ENCODE measurements at places on chromosomes 4 and X.

DNA sequence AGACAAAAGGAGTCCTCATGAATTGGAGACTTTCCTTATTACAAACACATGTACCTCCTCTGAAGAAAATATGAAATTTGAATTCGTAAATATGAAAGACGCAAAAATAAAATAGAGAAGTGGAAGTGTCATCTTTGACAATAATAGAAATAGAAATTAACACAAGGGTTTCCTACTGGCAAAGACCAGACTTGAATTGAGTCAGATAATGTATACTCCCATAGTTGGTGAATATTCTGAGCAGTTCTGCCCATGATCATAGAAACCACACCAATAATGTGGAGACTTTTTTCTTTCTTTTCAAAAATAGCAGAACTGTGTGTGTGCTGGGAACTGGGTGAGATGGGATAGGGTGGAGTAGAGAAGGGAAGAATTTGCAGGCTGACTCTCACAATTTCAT, 277.7 kb upstream of the TET2 start:
- no peak for DNase-seq

DNA sequence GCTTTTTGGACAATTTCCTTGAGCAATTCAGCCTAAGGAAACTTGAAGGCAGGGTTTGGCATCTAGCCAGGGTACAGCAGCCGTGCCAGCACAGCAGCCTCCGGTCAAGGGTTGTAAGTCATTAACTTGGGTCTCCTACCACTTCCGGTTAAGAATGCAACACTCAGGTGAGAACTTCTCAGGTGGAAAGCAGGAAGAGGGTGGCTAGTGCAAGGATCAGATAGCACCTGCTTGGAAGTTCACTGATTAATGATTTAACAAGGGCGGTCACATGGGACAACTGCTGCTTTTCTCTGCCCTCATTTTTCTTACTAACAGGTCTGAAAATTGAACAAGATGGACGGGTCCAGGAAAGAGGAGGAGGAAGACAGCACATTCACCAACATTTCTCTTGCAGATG, 30.1 kb upstream of the SCOC start:
- DNase-seq, result peak; percentile 55

- no peak for DNase-seq
These were observed 64.6 kb downstream of the KDM6A start for GRCh38 chrX:44937606-44938005.

DNA sequence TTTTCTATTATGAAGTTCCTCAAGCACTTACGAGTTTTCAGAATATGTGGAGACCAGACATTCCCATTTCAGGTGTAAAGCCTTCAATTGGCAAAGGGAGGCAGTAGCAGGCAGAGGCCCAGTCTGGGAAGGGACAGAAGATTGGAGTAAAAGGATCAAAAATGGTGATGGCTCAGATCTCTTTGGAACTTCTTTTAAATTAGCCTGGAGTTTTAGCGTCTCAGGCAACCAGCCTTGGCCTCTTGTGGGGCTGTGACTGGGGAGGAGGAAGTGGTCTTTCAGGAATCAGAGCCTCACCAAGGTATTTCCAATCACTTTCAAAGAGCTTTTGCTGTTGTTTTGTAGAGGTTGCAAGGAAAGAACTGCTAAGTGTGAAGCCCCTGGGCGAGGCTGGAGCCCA, 239.1 kb downstream of the FRAS1 start:
- DNase-seq, result no peak

GRCh38 chr4:154634058-154634457, 21.6 kb upstream of the FGG start:
- no peak for DNase-seq

DNA sequence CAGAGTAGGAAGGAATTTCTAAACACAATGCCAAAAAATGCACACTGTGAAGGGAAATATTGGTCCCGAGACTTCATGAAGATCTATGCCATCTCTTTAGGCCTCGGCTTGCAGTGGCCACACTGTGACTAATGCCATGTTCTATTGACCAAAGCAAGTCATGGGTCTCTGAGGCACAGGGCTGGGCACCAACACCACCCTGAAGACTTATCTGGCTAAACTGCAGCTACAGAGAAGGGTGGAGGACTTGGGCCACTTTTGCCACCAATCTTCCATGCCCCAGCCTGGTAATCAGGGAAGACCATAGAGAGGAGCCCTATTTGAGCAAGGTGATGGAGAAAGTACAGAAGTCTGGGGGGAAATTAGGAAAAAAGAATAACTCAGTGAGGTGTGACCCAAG, 42.1 kb downstream of the HMX1 start:
- DNase-seq, result no peak

DNA sequence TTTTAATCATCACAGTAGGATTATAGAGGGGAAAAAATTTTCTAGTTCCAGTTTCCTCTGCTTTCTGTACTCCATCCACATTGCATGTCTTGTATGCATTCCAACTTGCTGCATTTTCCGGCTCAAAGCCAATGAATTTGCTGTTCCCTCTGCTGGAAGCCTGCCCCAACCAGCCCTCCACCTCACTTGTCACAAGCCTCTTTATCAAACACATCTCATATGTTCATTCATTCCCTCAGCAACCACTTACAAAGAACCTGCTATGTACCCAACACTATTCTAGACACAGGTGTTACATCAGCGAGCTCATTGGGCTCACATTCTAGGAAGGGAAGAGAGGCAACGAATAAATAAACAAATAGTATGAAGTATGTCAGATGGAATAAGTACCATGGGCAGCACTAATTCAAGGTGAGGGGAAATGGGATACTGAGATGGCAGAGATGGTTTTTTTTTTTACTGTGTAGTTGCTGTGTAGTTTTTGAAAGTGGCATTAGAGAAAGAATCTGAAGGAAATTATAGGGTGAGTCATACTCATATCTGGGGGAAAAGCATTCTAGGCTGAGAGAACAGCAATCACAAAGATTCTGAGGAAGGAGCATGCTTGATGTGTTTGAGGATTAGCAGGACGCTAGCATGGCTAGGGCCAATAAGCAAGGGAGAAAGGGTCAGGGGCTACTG, 332.5 kb downstream of the PDGFC start:
- DNase-seq, result no peak

GRCh38 chr4:180790471-180790870, 1452.7 kb upstream of the TENM3 start:
- DNase-seq, result no peak

- no peak for DNase-seq
These were observed 913.1 kb upstream of the GRIA3 start for GRCh38 chrX:122270809-122271494.

- DNase-seq, result no peak
These were observed 22.0 kb downstream of the CPLX1 start for GRCh38 chr4:803884-804283.

DNA sequence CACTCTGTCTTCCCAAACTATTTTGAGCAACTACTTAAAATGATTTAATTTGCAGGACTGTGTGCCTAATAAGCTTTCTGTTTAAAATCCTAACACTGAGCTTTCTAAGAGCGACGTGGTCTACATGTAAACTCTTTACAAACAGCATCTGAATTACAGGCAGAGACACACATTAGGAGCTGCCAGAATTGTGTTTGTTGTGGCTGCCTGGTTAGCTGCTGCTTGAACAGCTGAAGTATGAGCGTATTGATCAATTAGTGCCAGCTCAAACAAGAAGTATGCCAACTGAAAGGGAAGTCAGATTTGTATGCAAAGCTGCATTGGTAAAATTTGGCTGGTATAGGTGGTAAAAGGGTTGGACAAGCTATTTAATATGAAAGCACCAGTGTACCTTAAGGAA, 384.4 kb downstream of the PCDH7 start:
- no peak for DNase-seq

DNA sequence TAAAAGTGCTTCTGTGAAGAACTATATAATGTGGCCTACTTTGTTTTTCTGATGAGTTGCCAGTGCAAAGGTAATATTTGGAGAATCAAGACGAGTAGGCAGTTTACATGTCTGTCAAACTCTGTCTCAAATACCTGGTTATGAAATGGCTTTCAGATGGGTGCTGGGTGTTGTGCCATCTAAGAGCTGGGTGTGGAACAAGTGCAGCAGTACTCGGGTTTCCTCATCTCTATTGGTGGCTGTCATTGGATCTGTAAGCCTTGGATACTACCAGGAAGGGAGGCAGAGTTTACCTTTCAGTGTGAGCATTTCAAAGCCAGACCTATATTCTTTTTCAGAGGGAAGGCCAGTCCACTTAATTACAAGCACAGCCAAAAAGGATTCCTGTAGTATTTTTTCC, 37.2 kb downstream of the MTM1 start:
- DNase-seq, result no peak

GRCh38 chr4:3269105-3269927, 20.4 kb downstream of the MSANTD1 start:
- DNase-seq, result no peak

DNA sequence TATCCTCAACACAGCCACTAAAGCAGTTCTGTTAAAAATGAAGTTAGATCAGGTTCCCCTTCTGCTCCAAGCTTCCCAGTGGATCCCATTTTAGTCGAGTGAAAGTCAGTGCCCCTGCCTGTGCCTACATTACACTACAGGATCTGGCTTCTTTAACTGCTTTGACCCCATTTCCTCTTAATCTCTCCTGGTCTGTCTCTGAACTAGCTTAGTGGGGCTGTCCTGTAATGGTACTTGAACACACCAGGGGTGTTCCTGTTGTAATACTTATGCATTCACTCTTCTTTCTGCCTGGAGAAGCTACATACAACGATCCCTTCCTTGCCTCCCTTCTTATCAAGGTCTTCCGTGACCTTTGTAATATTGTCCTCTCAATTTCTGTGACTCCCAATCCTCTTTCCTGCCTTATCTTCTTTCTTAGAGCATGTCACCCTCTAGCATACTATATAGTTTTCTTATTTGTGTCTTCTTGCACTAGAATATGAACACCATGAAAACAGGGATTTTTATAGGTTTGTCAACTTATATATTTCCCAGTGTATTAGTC, 16.7 kb downstream of the ARSJ start:
- DNase-seq, result no peak

DNA sequence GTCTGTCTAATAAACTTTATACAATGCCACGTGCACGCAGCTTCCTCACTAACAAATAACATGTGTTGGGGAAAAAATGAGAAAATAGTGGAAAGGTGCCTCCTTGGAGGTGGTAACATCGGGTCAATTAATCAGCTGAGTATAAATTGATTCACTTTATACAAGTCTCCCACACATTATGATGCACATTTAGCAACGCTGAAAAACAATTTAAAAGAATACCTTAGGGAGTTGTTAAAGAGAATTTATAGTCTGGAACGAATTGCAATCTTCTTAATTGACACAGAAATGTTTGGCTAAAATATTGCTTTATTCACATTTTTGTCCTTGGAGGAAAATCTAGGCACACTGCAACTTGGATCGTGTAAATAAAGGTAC, 84.2 kb downstream of the HPRT1 start:
- DNase-seq, result no peak

- peak; percentile 39 for DNase-seq
These were observed 102.0 kb downstream of the FNIP2 start for GRCh38 chr4:158870626-158871334.

DNA sequence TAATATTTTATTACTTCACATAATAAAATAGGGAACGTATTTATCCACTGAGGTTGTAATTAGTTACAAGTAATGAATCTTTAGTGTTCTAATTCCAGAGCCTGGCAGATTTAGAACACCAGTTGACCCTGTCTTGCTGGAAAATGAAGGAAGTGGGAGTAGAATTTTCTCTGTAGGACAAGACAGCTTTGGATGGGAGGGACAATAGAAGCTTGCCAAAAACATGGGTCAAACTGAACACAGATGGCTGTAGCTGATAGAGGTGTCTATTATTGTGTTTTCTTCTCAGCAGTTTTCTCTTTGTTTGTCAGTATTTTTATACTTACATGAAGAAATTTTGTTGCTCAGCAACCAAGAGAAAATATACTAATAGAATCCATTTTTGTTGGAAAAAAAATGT, 20.2 kb downstream of the FAT4 start:
- no peak for DNase-seq

DNA sequence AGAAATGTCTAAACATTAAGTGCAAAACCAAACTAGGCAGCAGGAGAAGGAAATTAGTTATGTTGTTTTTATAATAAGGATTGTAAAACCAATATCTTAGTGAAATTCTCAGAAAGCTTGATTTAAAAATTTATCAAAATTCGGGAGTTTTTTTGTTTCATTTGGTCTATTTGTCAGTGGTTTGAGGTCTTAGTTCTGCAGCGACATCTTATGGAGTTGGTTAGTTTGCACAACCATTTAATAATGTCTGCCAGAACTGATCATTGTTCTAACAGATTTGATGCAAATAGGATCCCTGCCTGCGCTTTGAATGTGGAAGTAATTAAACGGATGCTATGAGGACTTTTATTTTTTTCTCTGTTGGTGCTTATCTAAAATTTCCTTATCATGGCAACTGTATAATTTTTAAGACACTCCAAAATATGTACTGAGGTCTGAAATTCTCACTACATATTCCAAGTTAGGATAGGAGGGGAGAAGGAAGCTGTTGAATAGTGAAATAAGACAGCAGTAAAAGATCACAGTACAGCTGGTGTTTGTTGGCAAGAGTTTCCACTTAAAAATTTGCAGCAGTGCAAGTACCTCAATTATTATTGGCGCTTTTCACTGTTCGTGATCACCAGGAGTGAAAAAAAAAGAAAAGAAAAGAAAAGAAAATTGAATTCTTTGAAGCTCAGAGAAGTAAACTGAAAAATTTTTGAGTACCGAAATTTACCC, 2521.4 kb downstream of the ARAP2 start:
- no peak for DNase-seq

- no peak for DNase-seq
These were observed 107.9 kb downstream of the PALLD start for GRCh38 chr4:168604496-168605373.

DNA sequence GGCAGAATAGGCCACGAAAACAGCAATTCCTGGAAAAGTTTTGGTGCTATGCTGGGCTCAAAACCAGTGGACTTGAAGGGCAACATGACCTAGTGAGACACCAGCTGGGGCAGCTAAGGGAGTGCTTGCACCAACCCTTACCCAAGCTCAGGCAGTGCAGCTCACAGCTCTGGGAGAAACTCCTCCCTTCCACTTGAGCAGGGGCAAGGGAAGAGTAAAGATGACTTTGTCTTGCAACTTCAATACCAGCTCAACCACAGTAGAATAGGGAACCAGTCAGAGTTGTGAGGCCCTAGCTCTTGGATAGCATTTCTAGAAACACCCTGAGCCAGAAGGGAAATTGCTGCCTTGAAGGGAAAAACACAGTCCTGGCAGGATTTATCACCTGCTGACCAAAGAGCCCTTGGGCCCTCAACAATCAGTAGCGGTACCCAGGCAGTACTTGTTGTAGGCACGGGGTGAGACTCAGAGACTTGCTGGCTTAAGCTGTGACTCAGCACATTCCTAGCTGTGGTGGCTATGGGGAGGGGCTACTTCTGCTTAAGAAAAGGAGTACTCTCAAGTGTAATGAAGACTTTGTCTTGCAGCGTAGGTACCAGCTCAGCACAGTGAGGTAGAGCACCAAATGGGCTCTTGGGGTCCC, 19.7 kb upstream of the ABCG2 start:
- DNase-seq, result peak; percentile 92

All from hematopoietic multipotent progenitor cell treated with erythropoietin and hydrocortisone succinate and interleukin-3 and kit ligand, for 6 days (in vitro differentiated cells).